ENCODE measurements at places on chromosomes 6 and 20.

- DNase-seq: no peak
These were observed 123.1 kb downstream of the RPS12 start for GRCh38 chr6:132937466-132937906.

GRCh38 chr20:11242320-11242719 is 568.5 kb upstream of the JAG1 start:
- no peak for DNase-seq

- DNase-seq: no peak
These were observed 281.2 kb upstream of the SUPT3H start for GRCh38 chr6:45658958-45659357.

- DNase-seq: no peak
These were observed 306.2 kb upstream of the ZFP64 start for GRCh38 chr20:52497731-52498130.

GRCh38 chr6:168017629-168018028 is 20.2 kb downstream of the KIF25 start:
- no peak for DNase-seq

GRCh38 chr20:34143951-34144350 is 31.9 kb upstream of the EIF2S2 start:
- DNase-seq: no peak

DNA sequence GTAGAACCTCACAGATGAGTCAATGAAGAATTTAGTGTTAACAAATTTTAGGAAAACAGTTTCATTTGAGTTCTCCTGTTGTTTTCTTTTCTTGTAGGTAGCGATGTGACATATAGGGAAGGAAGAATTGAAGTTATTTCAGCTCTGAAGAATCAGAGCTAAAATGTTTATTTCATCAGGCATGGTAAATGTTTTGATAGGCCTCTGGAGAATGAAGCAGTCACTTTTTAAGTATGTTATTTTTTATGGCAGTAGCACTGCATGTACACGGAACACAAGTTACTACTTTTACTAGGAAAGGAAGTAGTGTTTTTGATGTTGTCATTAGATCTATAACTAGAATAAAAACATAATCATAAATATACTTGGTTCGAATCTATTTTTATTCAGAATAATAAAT is 1357.3 kb upstream of the CITED2 start:
- no peak for DNase-seq

GRCh38 chr6:10458287-10458686 is 43.4 kb upstream of the TFAP2A start:
- DNase-seq: no peak

- no peak for DNase-seq
These were observed 21.5 kb downstream of the PMEPA1 start for GRCh38 chr20:57688295-57688694.

DNA sequence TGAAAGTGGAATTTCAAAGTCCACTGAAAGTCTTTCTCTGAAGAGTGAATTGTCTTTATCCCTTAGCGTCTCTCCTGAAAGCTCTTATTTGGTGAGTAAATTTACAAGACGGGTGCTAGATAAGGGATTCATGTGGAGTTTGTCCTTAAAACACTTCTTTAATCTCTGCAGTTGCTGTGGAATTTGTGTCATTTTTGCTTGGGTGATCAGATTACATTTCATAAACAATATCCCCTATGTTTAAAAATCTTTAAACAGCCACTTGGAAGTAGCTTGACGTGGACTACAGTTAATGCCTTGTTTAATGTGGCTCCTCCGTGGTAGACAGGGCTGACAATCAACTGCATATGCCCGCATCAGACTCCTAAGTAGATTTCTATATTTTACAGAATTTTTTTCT is 175.4 kb upstream of the ZNF217 start:
- DNase-seq: no peak

- DNase-seq: no peak
These were observed 35.1 kb downstream of the RGS17 start for GRCh38 chr6:153096031-153096430.

- no peak for DNase-seq
These were observed 15.5 kb downstream of the EBF4 start for GRCh38 chr20:2708073-2708415.

GRCh38 chr6:166588691-166589336 is 2.3 kb upstream of the RAMACL start:
- peak; percentile 58 for DNase-seq

DNA sequence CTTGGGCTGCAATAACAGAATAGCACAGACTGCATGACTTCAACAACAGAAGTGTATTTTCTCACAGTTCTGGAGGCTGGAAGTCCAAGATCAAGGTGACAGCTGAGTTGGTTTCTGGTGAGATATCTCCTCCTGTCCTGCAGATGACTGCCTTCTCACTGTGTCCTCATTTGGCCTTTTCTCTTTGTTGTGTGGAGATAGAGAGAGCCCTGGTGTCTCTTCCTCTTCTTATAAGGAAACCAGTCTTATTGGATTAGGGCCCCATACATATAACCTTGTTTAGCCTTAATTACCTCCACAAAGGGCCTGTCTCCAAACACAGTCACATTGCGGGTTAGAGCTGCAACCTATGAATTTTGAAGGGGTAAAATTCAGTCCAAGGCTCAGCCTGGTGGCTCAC is 57.0 kb upstream of the BMP6 start:
- no peak for DNase-seq

DNA sequence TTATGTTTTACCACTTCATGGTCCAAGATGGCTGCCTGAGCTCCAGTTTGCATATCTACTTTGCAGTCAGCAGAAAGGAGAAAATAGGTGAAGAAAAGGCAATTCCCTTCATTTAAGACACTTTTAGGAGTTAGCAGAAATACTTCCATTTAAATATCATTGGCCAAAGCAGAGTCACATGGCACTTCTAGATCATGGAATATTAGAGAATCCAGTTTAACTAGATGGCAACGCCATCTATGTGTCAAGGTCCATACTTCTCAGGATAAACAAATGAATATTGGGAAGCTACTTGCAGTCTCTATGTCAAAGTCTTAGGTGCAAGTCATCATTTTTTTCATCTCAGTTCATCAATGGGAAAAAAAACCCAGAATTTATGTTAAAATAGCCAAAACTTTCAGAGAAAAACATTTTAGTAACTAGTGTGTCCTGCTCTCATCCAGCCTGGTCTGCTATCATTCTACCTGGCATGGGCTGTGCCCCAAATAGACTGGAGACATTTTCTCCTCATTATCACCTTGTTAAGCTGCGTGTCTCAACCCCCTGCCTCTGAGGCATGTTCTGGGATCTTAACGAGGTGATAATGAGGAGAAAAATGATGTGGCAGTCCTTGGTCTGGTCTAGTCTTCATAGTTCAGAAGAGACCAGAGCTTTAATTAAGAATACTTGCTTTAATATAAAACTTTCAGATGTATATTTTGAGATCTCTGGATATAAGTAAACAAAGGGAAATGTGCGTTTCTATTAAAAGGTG is 227.3 kb downstream of the TBX18 start:
- no peak for DNase-seq

- DNase-seq: no peak
These were observed 51.6 kb upstream of the POU3F2 start for GRCh38 chr6:98782772-98783171.

DNA sequence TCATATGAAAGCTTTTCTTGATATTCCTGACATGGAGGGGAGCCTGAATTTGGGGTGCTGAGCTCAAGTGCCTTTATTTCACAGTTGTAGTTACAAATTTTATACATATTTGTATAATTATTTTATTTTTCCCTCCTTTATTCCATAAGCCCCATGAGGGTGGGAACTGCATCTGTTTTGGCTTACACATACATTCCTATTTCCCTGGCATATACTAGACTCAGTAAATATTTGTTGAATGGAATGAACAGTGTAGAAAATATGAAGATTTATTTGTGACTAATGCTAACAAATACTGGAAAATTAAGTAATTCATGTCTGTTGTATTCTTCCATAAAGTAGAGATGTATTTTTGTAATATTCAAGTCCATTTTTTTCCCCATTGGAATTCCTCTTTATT is 127.1 kb downstream of the MYO6 start:
- no peak for DNase-seq

DNA sequence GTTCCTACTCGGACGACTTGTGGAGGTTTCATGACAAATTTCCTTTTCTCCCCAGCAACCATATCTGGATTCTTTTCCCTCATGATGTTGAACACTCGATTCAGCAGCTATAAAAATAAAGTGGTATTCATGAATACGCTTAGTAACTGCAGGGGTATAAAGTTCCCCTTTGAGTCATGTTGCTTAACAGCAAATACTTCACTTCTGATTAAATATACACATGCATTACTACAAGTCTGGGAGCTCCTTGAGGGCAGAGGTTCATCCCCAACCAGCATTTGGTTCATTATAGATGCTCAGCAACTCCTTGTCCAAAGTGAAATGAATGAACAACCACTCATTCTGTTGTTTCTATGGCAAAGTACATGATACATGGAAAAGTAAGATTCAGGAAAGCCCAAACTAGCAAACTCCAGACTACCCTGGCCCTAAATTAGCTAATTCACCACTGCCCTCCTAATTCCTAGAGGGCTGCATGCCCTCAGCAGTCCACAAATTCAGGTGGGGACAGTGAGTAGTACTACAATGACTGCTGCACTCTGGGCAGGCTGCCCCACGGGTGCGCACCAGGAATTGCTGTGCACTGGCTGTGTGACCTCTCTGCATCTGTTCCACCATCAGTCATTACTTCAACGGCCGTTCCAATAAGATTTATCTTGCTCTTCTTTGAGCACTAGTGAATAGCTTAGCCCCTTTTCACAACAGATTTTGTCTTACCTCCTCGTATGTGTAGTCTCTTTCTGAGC is 15.2 kb downstream of the EIF2S2 start:
- DNase-seq: no peak

GRCh38 chr6:56043076-56043475 is 167.7 kb upstream of the BMP5 start:
- no peak for DNase-seq

- DNase-seq: no peak
These were observed 301.8 kb downstream of the KIF16B start for GRCh38 chr20:16271450-16271849.

GRCh38 chr6:82622461-82622860 is 258.8 kb downstream of the TPBG start:
- DNase-seq: no peak

GRCh38 chr6:9593554-9593953 is 821.3 kb downstream of the TFAP2A start:
- DNase-seq: no peak

- DNase-seq: no peak
These were observed 45.0 kb upstream of the ZBTB24 start for GRCh38 chr6:109527989-109528388.

GRCh38 chr20:34302312-34302722 is 838 bp downstream of the AHCY start:
- no peak for DNase-seq

- DNase-seq: peak; percentile 80
These were observed 887 bp downstream of the GABBR1 start for GRCh38 chr6:29631860-29632731.

DNA sequence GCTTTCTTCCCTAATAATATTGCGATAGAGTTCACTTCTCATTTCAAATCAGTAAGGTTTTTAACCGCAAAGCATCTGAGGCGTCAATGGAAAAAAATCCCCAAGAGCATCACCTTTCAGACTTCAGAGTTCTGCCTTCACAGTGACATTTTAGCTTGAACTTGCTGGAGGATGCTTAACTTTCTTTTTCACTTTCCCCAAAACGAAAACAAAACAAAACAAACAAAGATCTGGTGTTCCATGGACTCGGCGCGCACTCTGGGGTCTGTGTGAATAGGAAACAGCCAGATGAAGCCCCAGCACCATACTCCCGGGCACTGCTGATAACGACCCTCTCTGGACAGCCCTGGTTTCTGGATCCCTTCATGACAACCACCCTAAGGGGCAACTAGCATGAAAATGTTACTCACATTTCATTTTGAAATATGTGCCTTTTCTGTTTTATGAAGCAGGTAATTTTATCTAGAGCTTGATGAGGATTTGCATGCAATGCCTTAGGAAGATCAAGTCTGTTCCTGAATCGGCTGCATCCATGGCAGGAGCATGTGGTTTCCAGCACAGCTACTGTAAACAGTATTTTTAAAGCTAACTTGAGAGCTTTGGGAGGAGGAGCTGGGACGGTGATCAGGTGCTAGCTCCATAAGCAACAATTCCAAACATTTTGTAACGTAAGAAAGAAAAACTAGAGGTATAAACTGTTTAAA is 44.5 kb downstream of the RAMACL start:
- DNase-seq: no peak

DNA sequence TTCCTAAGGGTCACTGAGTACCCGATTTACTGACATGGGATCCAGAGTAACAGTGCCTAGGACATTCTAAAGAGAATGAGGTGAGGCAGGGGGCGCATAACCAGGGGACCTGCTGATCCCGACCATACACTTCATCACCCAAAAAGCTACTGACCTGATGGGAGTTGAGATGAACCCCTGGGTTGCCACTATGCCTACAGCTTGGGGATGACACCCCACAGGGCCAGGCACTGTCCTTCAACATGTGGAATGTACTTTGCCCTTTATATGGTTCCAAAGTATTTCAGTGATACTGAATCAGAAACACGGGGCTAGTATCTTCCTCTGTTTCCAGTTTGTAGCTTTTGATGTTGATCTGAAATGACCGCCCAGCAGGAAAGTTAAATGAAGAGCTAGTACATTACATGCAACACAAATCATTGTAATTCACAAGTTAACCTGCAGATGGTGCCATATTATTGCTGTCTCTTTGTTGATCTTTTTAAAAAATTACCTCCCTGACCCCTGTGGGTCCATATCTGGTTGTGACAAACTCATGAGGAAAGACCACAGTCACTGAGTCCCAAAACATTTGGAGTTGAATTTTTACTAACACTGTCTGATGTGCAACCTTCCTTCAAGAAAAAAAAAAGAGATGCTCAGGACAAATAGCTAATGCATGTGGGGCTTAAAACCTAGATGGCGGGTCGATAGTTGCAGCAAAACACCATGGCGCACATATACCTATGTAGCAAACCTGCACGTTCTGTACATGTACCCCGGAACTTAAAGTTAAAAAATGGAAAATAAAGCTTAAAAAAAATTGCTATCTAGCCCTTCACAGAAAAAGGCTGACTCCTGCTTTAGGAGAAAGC is 42.7 kb upstream of the GCNT2 start:
- no peak for DNase-seq

DNA sequence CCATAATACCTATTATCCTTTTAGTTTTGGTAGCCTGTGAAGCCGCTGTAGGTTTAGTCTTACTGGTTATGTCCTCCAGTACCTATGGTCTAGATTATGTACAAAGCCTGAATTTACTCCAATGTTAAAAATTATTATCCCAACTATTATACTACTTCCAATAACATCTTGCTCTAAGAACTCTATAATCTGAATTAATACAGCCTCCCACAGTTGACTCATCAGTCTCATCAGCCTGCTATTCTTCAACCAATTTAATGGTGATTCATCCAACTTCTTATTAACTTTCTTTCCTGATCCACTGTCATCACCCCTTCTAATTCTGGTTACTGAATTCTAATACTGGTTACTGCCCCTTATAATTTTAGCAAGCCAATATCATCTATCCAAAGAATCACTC is 370.3 kb upstream of the OPRM1 start:
- no peak for DNase-seq

DNA sequence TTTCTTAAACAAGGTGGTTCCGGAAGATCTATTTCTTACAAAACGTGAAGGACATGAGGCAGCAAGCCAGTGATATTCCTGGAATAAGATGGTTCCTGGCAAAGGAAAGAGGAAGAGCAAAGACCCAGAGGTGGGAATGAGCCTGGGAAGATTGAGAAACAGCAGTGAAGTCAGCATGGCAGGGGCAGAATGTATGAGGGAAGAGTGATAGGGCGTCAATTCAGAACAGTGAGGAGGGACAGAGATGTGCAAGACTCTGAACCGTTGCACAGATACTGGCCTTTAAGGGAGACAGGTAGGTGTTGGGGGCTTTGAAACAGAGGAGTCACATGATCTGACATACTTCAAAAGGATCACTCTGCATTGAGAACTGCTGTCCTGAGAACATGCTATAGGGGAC is 338.3 kb downstream of the CBLN4 start:
- DNase-seq: no peak

All from right hindlimb (tissue), 1 donor.